ENCODE measurements at places on chromosomes 7 and 10.

GRCh38 chr10:80382989-80383388 lies 25.4 kb upstream of the PRXL2A start:
- peak; percentile 61 for DNase-seq

DNA sequence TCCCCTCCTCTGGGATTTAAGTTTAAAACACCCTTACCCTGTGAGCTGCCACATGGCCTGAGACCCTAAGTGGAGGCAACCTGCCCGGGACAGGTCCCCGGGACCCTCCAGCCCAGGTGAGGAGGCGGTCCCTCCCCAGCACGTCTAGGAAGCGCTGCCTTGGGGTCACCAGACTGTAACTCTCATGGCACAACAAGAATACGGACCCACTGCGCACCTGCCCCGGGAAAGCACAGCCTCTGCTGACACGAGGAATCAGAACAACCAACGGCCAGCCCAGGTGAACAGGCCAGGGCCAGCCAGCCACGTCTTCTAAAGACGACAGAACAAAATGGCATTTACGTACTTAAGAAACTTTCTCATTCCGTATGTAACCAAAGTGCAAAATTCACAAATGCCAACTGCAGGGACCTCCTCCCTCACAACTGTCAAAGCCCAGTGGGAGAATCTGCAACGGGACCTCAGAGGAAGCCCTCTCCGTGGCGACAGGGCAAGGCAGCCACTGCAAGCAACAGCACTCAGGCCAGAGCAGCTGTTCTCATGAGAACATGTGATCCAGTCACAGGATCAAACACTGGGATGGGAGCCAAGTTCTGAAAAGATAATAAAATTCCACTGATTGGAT lies 208.4 kb downstream of the DIP2C start:
- DNase-seq = no peak

DNA sequence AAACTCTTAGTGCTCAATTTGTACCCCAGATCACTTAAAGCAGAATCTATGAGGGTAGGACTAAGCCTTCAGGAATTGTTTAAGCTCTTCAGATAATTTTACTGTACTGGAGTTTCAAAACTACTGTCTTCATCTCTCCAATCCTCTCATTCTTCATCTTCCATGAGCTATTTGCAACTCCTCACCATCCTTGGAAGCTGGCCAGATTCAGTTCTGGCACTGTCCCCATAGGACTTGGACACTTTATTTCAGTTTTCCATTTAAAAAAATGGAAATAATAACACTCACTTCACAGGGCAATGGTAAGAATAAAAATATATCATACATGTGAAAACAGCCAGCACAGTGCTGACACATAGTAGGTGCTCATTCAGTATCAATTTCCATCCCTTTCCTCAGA lies 74.6 kb downstream of the PPP1R17 start:
- no peak for DNase-seq

- no peak for DNase-seq
Measured at GRCh38 chr7:157005456-157006204, 4.8 kb downstream of the MNX1 start.

GRCh38 chr7:56121440-56121839 lies 5.2 kb upstream of the NUPR2 start:
- no peak for DNase-seq

All from T-cell (primary cell).